HuH-7 (cell line): ENCODE measurements at places on chromosomes 3 and 15.
A peak's percentile ranks its signal among the peaks of the same experiment; 100 is the strongest.

DNA sequence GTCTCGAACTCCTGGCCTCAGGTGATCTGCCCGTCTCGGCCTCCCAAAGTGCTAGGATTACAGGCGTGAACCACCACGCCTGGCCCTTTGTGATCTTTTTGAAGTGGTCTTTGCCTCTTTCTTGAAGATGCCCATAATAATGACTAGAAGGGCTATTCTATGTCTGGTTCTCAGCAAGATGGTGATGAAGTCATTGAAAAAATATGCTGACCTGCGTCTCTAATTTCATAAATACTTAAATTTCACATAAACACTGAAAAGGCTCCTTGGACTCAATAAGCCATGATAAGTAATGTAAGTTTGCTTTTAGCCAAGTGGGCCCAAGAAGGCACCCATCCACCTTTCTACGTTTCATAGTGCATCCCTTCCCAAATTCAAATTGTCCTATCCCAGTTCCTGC lies 775 bp upstream of the MAPK6 start:
- DNase-seq = no peak

DNA sequence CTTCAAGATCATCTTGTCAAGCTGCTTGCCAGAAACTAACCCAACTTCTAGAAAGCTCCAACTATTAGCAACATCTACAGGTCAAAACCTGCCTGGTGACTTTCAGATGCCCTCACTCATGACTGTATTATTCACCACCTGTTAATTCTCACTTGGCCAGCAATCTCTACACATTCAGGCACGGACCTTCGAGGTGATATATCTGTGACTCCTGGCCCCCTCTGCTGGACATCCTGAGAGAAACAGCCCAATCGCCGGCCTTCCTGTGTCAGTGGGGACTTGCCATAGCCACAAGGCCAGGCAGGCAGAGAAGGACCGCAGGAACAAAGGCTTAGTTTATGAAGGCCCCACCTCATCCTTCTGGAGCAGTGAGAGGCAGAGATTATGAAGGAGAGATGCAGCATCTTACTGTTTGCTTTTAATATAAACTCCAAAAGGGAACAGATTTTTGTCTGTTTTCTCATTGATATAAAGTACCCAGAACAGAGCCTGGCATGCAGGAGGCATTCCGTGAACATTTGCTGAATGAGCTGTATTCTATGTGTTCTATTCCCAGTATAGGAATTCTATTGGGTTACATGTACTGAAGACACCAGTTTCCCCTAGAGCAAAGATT lies 24.4 kb upstream of the OCA2 start:
- peak; percentile 82 for DNase-seq

GRCh38 chr3:146605106-146605505 lies at the start of gene PLSCR5:
PLSCR5 (minus strand) TSS chr3:146605346; CDS start chr3:146605212, 134 bp downstream.
- no peak for DNase-seq

DNA sequence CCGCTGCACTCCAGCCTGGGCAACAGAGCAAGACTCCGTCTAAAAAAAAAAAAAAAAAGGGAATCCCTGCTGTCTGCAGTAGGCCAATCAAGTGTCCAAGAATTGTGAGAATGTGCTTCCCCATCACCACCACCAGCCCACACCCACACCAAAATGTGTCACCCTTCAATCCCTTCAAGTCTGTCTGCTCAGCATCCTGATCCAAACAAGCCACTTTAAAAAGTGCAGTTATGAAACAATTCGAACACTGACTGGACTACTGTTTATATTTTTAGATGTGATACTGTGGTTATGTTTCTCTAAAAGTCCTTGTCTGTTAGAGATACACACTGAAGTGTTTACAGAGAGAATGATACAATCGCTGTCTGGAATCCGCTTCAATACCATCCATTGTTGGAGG lies 78.1 kb upstream of the CGNL1 start:
- DNase-seq = no peak

DNA sequence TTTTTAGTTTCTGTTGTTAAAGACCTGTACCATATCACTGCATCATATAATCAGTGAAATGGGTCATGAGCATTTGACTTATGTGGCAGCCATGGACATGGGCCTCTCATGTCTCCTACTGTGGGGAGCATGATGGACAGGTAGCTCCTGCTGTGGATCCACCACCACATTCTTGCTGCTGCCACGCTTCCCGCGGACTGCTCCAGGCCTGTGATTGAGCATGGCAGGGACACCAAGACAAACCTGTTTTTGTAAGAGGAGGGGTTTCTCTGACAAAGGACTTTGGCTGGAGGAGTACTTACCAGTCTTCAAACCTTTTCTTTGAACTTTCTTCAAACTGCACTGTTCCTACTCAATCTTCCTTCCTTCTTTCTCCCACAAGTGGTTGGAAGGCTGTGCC lies 17.9 kb upstream of the P2RY14 start:
- no peak for DNase-seq

- no peak for DNase-seq
Observed at GRCh38 chr3:188860147-188860546, 311.6 kb upstream of the TPRG1 start.

- peak; percentile 69 for DNase-seq
Observed at GRCh38 chr3:183895296-183895695, 10.6 kb upstream of the PARL start.

DNA sequence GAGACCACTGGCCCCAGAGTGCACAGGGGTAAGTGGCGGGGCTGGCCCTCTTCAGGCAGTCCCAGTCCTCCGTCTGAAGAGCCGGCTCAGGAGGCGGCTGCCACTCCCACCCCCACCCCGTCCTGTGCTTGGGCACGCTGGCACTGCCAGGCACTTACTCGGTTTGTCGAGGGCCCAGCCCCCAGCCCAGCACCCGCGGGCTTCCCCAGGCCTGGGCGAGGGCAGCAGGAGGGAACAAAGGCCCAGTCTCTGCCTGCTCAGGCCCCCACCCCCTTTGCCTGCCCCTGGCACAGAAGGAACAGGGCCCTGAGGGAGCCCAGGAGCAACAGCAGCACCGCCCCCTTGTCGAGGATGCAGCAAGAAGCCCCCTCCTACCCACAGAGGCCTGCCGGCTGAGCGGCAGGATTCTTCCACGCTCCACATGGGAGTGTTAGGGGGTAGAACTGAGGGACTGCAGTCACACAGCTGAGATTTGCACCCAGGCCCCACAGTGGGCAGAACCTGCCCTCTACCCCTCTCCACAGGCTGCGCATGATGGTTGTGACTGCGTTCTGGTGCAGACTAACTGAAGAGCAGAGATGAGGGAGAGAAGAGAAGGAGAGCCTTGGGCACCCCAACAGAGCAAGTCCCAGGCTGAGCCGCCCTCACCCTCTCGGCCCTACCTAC lies 8.9 kb downstream of the DUSP7 start:
- DNase-seq = no peak

- DNase-seq = no peak
Observed at GRCh38 chr3:127629467-127630403, 750 bp downstream of the PODXL2 start.

DNA sequence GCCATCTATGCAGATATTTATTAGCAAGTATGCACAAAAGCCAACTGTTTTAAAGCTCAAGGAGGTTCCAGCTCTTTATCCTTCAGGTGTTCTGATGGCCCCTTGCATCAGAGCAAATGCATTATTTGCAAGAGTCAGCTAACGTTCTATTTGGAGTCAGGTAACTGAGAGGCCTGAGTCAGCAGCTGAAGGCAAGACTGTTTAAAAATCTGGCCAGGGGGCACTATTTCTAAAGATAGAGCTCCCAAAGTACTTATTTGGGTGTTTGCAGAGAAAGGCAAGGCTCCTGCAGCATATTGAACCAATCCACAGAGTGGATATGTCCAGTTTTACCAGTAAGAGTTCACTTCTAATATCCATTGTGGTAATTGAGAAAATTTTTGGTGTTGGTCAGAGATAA lies 146.1 kb downstream of the LRTM1 start:
- no peak for DNase-seq

- no peak for DNase-seq
Observed at GRCh38 chr15:77126529-77127326, 55.8 kb upstream of the TSPAN3 start.

DNA sequence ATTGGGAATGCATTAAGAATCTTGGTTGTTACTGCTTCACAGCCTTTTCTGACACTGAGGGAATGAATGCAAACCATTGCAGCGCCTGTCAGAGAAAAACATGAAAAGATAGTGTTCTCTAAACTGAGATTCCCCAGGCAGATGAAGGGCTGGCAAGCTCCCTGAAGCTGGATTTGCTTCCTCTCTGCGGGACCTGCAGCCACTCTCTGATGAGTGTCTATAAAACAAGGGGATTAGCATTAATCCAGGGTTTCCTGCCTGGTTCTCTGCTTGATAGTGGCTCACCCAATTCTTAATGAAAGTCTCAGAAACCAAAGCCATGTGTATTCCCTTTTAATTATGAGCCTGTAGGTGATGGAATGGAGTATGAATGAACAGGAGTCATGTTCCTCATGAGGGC lies 344.3 kb upstream of the UMPS start:
- DNase-seq = no peak

- no peak for DNase-seq
Observed at GRCh38 chr3:81650187-81650586, 111.3 kb downstream of the GBE1 start.

- peak; percentile 28 for DNase-seq
Observed at GRCh38 chr3:53056442-53056841, 10.6 kb upstream of the SFMBT1 start.

DNA sequence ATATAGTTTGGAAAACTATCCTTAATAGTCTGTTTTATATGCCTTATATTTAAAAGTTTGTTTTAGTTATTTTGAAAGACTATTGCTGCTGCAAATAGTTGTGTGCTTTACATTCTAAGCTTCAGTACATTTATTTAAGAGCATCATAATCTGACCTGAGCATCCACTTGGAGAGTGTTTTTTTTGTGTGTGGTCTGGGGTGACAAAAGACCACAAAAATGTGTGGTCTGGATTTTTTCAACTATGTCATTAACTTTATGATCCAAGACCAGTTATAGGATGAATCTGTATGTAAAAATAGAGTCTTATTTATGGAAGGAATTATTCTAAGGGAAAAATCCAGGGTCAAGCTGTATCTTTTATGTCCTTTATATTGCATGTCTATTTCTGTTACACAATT lies 77.4 kb downstream of the SLTM start:
- DNase-seq = no peak

- DNase-seq = no peak
Observed at GRCh38 chr3:30764281-30764680, 130.2 kb downstream of the GADL1 start.

GRCh38 chr15:33131552-33132232 lies 62.8 kb downstream of the FMN1 start:
- DNase-seq = no peak

DNA sequence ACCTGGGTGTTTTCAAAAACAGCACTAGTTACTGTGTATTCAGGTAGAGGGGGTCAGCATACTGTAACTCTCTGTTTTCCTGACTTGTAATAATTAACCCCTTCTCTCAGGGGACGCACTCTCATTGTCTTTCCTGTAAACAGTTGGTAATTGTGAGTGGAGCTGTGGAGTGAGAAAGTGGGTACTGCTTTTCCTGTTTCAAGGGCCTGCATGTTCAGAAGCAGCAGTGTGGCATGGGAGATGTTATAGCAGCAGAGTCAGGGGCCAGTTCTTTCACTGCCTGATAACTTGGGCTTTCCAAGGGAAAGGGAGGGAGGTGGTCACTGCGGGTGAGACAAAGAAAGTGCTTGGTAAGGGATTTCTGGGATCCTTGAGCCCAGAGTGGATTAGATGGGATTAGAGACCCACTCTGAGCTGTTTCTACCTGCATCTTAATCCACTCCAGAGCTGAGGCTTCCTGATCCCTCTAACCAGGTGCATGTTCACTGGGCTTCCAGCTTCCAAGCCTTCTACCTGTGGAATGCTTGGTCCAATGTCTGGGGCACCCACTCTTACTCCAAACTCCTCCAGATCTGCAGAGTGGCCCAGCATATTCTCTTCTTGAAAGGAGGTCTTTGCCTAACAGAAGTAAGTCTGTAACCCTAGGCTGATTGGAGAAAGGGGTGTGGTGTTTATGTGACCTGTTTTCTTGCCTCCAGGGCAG lies 105.2 kb downstream of the RPLP1 start:
- no peak for DNase-seq

GRCh38 chr15:29320420-29320819 lies 50.8 kb upstream of the NSMCE3 start:
- DNase-seq = no peak

DNA sequence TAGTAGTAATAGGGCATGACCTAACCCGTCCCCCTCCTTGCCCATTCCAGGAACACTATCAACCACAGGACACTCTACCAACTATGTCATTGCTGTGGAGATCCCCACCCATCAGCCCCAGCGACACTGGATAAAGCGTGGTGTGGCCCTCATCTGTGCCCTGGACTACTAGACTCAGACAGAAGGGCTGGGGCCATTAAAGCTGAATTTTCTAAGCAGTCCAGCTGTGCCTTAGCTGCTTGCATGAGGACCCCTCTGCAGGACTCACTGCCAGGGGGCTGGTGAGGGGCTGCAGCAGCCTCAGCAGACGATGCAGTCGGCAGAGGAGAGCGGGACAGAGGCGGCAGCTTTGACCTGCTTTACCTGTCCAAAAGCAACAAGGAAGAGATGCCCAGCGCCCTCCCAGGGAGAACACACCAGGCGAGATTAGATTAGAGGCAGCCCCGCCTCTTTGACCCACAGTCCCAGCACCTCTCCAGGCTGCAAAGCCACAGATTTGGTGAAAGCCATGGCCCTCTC lies 44.6 kb downstream of the SEMA3G start:
- DNase-seq = no peak

DNA sequence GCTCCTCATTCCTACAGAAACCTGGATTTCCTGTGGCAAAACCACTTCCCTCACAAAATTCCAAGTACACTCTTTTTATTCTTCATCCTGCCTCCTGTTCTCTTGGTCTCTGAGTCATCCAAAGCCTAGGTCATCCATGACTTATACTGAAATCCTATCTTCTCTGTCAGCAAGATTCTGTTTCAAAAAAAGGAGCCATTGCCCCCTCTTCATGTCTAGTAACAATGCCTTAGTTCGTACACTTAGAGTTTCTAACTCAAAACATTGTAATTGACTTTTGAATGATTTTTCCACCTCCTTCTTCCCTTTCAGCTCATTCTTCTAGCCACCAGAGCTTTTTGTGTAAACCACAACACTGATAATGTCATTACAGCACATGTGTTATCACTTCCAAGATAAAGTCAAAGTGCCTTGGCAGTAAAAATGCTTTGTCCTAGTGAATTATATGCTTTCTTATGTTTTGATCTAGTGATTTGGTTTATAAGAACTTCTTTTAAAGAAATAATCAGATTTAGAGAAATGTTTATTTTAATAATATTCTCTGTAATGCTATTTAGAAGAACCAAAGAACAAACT lies 256.5 kb upstream of the NECTIN3 start:
- DNase-seq = no peak

DNA sequence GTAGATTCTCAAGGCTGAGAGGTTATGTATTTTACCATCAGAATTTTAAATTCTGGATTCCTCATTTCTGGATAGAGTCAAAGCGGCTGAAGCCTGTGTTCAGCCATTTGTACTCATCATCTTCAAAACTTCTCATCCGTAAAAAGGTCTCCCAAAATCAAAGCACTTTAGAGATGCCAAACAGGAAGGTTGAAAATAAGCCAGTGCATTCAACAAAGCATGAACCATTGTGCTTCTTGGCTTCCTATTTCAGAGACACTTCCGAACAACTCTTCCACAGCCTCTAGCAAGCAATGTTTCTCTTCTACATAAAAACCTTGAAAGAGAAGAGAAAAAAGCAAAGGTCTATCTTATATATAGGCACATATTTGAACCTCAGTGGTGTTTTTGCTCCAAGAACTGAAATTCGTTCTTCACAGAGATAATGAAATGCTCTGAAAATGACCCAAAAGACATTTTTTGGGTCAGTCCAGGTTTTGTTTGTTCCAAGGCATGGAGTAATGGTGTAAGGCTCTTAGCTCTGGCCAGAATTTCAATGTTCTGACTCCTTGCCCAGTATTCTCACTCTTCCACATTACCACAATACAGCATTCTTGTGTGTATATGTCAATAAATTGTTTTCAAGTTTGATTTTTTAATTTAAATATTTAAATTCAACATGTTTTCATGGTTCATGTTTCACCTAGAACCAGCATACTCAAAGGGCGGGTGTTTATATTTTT lies 163.1 kb downstream of the STAC start:
- no peak for DNase-seq
